Effector memory CD8-positive, alpha-beta T cell (primary cell): ENCODE measurements at places on chromosomes 6 and 20.

- no peak for DNase-seq
Observed at GRCh38 chr6:21189759-21190158, 403.8 kb upstream of the SOX4 start.

- DNase-seq, result no peak
Observed at GRCh38 chr6:138765896-138766655, 7.5 kb upstream of the CCDC28A start.

DNA sequence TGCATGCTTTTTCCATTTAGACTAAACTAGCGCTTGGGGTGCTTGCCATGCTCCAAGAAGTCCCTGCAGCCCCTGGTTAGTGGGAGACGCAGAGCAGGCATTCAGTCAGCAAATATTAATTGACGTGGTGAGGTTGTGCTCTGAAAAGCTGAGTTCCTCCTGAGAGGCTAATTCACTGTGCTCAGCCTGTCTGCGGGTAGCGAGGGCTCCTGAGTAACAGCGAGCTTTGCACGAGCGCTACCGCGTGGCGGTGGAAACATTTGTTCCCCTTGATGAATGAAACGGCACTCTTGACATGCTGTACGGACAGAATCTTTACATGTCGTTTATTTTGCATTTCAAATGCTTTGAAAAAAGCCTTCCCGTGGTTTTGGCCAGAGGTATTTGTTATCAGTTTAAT lies 170.6 kb upstream of the AGPAT4 start:
- no peak for DNase-seq

DNA sequence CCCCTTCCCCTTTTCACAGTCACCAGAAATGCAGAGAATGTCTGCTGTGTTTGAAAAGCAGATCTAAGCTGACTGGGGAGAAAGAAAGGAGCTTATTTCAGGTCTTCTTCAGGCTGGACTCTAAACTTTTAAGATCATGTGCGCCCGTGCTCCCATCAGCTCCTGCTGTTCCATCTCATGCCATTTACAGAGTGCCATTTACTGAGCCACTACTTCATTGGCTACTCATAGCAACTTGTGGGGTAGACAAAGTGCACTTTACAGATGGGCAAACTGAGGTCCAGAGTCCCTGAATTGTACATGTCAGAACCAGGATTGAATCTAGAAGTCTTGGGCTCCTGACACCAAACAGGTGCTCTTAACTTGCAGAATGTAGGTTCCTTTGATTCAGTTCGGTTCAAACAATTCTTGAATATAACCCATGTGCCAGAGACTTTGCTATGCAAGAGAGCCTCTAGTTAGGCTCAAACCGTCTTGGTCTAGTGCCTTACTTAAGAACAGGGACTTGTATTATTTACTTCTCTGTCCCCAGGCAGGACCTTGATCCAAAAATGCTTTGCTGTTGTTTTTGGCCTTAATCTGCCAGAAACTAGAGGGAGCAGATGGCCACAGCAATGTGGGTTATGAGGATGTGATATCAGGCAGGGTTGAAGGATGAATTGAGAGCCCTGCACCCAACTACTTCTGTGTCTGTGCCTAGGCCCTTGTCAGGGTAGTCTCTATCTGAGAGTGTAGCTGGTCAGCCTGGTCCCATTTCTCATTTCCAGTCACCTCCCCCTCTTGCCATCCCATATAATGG lies 56.4 kb downstream of the RALY start:
- no peak for DNase-seq

DNA sequence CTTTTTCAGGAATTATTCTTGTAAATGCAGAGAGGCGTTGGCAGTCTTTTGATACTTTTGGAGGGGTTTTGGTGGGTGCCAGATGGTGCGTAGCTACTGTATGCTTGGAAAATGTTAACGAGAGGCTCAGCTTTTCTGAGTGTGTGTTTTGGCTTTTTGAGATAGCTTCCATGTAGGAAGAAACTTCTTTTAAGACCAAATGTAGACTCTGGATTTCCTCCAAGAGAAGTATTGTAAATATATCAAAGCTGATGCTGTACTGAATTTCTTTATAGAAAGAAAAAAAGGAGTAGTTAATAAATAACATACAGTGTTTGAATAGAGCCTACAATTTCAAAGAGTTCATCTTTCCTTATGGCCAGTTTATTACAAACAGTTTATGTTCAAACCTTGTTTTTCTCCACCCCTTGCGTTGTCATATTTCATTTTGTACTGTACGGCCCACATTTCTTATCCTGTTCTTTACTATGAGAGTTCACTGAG lies 16.7 kb downstream of the TIAM2 start:
- no peak for DNase-seq

GRCh38 chr6:157887892-157888291 lies 64.8 kb downstream of the SNX9 start:
- DNase-seq, result no peak

GRCh38 chr6:6866656-6867403 lies 240.9 kb upstream of the RREB1 start:
- no peak for DNase-seq

DNA sequence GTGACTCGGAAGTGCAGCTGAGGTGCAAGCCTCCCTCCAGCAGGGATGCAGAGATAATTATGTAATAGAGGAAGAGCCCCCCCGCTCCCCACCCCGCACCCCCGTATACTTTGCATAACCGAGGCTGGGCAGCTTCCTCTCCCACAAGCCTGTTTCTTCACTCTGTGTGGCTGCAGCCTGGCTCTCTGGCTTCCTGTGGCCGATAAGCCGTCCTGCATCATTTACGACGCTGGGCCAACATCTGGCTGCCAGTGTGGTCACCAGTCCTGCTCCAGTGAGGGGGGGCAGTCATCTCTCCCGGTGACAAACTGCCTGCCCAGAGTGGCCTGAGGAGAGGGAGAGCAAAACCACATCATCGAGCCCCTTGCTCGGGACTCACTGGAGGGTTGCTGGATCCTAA lies 59.2 kb downstream of the RBM38 start:
- DNase-seq, result no peak

DNA sequence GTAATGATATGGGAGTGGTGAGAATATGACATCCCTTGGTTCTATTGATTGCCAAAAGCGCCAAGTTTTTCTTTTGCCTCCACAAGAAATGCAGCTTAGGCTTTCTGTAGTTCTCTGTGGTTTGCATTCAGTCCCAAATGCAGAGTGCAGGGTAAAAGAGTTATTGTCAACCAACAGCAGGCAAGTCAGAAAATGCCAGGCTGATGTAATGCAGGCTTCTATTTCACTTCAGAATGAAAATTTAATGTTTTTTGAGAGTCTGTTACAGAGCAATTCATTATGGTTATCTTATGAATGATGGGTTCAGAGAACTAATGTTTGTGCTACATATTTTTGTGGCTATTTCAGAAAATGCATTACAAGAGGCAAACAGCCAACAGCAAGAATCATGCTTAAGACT lies 293.5 kb downstream of the CENPW start:
- no peak for DNase-seq

- DNase-seq, result no peak
Observed at GRCh38 chr6:52550870-52551269, 26.0 kb downstream of the TRAM2 start.

GRCh38 chr20:49785149-49785851 lies 27.3 kb upstream of the SLC9A8 start:
- no peak for DNase-seq

GRCh38 chr6:156534594-156534993 lies 242.6 kb upstream of the ARID1B start:
- DNase-seq, result no peak

GRCh38 chr20:51696304-51697071 lies 71.7 kb downstream of the ATP9A start:
- no peak for DNase-seq

GRCh38 chr6:106002005-106002404 lies 84.1 kb upstream of the PRDM1 start:
- DNase-seq, result no peak

DNA sequence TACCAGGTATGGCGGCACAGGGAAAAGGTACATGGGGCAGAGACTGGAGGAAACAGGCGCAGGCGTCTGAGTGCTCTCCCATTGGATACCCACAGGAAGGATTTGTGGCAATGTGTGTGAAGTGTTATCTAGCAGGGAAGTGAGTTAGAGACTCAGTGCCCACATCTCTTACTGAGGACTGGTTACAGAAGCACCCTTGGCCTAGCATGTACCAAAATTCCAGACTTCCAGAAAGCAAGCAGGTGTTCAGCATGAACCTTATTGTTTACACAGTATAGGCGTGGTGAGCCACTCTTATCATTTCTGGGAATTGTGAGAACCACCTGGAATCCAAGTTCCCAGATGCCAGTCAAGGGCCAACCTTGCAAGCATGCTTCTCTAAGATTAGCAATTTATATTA lies 14.2 kb downstream of the MANBAL start:
- no peak for DNase-seq
